ENCODE measurements at places on chromosomes 3 and 15.
A peak's percentile ranks its signal among the peaks of the same experiment; 100 is the strongest.

GRCh38 chr3:9906480-9906879 lies 3.8 kb downstream of the IL17RE start:
- DNase-seq: no peak

- no peak for DNase-seq
Observed at GRCh38 chr15:47500842-47501241, 216.5 kb upstream of the SEMA6D start.

DNA sequence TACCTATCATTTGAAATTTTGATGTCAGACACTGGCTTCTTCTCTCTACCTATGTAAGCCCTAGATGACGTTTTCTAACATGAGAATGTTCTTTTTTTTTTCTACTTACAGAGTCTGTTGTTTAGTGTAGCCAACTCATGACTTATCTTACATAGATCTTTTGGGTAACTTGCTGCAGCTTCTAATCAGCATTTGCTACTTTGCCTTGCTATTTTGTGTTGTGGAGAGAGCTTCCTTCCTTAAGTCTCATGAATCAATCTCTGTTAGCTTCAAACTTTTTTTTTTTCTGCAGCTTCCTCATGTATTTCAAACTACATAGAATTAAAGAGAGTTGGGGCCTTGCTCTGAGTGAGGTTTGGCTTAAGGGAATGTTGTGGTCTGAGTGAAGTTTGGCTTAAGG lies 568.7 kb upstream of the BCHE start:
- no peak for DNase-seq

DNA sequence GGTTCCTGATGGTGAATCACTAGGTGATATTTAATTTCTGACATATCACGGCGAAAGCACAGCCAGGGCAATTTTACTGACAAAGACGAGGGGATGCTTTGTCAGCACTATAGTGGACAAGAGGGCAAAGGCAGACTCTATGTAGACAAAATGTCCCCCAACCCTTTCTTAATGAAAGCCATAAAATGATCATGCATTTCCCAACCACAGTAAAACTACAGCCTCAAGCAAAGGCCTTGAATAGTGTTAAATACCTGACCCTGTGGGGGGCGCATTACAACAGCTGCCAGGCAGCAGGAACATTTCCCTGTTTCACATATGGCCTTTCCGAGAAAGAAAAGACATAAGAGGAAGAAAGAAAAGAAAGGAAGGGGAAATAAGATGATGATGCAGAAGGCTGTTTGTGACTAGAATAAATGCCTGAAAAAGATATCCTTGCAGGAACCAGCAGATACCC lies 49.5 kb downstream of the GLDN start:
- no peak for DNase-seq

DNA sequence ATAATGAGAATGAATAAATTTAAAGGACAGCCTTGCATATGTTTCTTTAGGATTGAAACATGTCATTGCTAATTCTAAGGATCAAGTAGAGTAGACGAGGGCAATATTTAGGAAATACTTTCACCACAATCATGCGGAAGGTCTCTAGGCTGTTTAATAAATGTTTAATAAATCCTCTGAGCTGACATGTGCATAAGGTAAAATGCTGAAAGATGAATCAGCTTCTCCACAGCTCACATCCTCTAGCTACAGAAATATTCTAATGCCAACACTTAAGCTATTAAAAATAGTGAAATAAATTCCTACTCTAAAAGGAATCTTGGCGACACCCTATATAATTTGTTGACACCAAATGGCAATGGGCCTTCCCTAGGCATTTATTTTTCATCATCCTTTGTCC lies 407.3 kb downstream of the TBL1XR1 start:
- no peak for DNase-seq

DNA sequence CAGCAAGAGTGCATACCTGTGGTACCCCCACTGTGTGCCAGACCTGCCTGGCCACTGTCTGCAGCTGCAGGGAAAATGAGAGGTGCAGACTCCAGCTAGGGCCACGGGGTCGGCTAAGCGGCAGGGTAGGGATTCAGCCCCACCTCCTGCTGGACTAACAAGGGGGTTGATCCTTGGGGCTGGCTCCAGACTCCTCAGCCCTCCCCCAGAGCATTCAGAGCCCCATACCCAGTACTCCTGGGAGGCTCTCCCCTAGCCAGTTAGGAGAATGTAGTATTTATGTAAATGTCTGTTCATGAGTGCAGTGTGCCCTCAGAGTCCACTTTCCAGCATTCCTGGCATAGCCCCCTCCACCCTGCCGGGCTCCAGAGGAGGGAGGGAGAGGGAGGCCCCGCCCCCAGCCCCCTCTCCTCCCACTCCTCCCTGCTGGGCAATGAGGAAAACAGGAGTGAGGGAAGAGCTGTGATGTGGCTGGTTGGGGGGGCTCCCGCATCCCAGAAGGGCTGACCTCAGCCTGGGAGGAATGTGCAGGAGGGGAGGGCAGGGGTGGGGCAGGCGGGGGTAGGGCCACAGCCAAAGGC lies 4.5 kb upstream of the SEMA3B start:
- peak; percentile 8 for DNase-seq

DNA sequence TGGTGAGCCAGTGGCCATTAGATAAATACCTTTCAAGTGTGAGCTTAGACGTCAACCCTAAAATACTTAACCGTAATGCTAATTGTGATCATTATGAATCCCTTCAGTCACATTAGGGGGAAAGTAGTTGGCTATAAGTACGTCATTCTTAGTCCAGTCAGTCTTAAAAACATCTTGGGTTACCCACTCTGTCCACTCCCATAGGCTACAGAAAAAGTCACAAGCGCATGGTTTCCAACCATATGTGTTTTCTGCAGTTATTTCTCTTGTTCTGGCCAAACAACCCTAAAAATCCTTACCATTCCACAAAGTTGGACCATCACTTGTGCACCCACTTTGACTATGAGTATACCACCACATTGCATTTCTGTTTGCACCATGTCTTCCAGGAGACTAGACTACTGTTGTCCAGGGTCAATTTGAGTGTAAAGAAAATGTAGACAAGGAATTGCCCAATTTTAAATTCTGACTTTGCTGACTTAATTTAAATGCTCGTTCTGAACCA lies 3.3 kb downstream of the RPL15 start:
- DNase-seq: no peak

All from NCI-H1105 treated with DMSO at 0.1 percent for 48 hours (cell line).